Ecto neural progenitor cell (in vitro differentiated cells): ENCODE measurements at places on chromosomes 16 and 17.

DNA sequence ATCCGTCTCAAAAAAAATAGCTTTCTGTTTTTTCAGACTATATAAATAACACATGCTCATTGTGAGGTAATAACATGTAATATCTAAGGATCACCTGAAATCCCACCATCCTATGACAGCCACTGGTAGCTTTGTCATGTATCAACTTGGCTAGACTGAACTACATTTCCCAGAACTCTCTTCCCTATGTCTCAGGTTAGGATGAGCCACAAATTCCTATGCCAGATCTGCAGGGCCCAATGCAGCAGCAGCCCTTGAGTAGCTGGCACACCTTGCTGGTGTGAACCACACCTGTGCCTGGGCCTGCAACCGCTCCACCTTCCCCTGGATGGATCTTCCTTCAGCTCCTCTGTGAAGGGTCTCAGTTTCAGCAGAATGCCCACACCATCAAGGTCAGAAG, 28.1 kb downstream of the OGFOD1 start:
- DNase-seq = no peak

DNA sequence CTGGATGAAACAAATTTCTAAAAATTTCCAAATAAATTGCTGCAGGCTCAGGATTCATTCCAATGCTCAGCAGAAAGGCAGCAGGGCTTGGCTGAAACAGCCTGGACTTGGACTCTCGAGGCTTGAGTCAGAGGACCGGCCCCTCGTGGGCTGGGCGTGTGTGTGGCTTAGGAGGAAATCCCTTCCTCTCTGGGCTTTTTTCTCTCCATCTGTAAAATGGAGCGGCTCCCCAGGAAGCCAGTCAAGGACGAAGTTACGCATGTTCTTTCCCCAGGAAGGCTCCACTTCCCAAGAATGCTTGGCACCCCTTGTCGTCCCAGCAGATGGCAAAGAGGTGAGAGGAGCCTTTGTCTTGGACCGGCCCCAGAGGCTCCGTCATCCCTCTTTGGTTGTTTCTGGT, 13.5 kb downstream of the SLC46A1 start:
- no peak for DNase-seq

- DNase-seq = no peak
Measured at GRCh38 chr17:73470316-73470826, 158.6 kb upstream of the CDC42EP4 start.

DNA sequence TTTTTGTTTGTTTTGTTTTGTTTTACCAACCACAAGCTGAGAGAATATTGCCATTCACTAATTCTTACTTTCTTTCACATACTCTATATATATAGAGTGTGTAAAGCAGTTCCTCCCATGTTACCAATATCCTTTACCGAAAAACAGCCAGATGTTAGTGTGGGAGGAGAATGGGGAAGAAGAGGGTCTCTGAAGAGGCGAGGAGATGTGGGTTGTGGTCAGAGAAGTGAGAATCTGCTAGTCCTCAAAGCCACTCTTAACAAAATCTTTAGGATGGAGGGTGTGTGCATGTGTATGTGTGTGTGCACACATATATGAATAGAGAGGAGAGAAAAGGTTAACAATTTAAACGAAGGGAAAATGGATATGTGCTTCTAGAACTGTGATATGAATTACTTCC, 80.6 kb downstream of the TUBD1 start:
- DNase-seq = no peak

DNA sequence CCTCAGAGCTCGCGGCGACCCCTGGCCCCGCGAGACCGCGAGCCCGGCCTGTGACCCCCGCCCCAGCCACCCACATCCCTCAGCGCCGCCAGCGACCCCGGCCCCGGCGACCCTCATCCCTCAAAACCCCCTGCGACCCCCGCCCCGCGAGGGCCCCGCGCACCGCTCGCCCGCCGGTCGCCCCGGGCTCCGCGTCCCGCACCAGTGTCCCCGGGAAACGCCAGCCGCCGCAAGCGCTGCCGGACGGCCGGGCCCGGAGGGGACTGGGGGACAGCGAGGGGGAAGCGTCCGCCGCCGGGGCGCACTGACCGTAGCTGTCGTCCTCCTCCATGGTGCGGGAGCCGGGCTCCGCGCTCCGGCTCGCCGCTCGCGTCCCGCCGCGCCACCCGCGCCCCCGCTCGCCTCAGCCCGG, at the start of gene CYTH1:
Gene CYTH1 (minus strand): TSS at position 381 of the 412 bp plus-strand sequence. CDS start 50 bp downstream, at position 331.
- DNase-seq = no peak

GRCh38 chr17:55200904-55201303, 63.9 kb upstream of the HLF start:
- no peak for DNase-seq

DNA sequence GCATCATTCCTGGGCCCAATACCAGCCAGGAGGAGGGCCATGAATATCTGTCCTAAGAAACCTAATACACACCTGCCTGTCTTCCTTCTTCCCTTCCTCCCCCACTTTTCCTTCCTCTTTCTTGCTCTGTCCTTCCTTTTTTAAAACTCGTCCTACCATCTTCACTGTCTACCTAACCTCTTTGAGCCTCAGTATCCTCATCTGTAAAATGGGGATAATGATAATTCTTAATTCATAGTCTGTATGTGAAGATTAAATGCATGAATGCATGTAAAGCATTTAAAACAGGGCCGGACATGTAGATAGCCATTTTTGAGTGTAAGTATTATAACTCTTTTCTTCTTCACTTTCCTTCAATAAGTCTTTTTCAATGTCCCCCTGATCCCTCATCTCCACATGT, 560 bp downstream of the CRYBA1 start:
- no peak for DNase-seq

DNA sequence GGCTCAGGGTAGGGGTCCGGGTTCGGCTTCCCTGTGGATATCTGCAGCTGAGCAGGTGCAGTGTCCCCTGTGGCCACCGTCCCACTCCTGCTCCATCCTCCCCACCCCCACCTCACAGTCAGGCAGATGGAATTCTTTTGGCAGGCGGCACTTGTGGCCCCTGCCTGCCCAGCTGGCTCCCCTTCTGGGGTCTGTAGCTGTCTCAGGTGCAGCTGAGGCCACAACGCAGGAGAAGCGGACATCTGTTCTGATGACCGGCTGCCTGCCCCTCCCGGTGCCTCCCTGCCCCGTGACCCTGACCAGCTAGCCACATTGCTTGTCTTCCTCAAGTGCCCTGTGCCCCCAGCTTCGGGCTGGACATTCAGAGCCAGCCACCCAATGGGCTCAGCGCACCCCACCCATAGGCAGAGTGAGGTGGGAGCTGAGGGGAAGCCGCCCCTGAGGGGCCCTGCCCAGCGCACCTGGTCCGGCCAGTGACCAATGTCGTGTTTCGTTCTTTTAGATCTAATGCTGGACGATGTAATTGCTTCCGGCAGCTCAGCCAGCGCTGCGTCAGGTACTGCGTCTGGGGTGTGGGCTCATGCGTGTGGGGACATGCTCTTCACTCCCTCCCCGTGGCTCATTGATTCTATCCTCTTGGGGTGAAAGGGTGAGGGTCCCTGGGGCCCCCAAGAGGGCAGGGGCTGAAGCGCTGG, 25.2 kb upstream of the ABCC3 start:
- no peak for DNase-seq

GRCh38 chr16:11691235-11691634, 23.0 kb downstream of the SNN start:
- DNase-seq = no peak

- DNase-seq = no peak
Measured at GRCh38 chr16:14399378-14400284, 230.4 kb downstream of the PARN start.

DNA sequence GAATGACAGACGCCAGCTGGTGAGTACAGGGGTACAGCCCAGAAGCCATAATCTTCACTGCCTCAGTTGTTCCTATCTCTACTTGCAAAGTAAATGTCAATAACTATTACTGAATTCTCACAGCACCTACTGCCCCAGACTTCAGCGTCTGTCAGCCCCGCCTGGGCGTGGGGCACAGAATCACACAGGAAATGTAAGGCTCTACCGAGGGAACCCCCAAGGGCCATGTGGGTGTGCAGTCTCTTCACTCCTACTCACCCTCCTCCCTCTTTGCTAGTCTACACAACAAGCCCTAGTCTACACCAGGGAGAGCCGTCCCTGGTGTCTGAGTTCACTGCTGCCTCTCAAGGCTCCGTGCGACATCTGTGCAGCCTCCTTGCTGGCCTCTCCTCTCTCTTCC, 4.5 kb downstream of the NPTX1 start:
- DNase-seq = no peak

GRCh38 chr17:79557276-79558090, 53.4 kb downstream of the RBFOX3 start:
- DNase-seq = no peak

- peak; percentile 93 for DNase-seq
Measured at GRCh38 chr17:44556166-44556831, 985 bp upstream of the FZD2 start.

- DNase-seq = peak; percentile 39
Measured at GRCh38 chr17:9839433-9839832, 13.7 kb downstream of the GLP2R start.

GRCh38 chr16:67987460-67988160, 7.3 kb upstream of the DPEP3 start:
- DNase-seq = no peak

- DNase-seq = peak; percentile 76
Measured at GRCh38 chr17:32302860-32303649, 37.4 kb downstream of the RHBDL3 start.
